AG04450 (cell line): ENCODE measurements at places on chromosomes 3 and 15.
A peak's percentile ranks its signal among the peaks of the same experiment; 100 is the strongest.

- no peak for DNase-seq
Measured at GRCh38 chr15:58840048-58840447, 68.9 kb downstream of the MINDY2 start.

DNA sequence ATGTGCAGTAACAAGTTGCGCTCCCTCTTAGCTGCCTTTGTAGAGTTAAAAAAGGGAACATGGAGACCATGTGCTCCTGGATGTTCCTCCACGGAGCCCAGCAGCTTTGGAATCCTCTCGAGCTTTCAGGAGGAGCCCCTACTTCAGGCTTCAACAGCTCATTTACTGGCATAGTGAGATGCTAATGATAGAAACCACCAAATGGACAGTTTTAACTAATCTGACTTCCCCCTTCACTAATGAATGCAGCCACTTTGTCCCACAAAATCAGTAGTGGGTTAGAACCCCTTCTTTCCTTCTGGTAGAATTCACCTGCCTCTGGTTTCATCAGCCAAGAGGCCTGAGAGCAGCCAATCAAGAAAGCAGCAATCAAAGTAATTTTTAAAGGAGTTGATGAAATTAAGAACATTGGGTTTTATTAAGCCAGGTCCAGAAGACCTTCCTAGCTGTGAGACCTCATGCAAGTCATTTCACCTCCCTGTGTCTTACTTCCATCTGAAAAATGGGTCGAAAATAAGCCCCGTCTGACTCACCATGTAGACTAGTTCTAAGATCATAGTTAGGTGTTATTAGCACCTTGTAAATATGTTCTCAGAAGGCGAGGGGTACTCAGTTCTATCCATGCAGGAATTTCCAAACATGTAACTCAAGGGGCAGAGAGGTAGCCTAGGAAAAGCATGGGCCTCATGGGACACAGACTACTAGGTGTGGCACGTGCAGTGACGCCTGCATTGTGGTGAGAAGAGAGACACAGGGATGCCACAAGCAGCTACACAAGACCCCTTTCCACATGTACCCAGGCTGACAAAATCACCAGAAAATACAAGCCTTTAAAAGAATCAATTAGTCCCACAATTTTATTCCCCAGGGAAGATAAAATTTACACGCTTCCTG is 179.7 kb upstream of the LPP start:
- no peak for DNase-seq

DNA sequence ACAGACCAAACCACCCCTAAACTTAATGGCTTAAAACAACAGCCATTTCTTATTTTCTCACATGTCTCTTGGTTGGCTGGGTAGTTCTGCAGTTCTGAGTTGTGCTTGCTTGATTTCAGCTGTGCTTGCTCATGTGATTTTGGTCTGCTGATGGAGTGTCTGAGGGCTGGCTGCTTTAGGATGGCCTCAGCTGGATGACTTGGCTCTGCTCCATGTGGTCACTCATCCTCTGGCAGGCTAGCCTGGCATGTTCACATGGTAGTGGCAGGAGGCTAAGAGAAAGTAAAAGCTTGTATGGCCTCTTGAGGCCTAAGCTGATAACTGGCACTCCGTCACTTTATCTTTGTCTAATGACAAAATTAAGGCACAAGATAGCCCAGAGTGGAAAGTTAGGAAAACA is 4.1 kb downstream of the SV2B start:
- DNase-seq, result no peak

- DNase-seq, result no peak
Measured at GRCh38 chr15:93028111-93028631, 60.8 kb downstream of the RGMA start.

- no peak for DNase-seq
Measured at GRCh38 chr15:26773917-26774316, 1.1 kb upstream of the GABRB3 start.

DNA sequence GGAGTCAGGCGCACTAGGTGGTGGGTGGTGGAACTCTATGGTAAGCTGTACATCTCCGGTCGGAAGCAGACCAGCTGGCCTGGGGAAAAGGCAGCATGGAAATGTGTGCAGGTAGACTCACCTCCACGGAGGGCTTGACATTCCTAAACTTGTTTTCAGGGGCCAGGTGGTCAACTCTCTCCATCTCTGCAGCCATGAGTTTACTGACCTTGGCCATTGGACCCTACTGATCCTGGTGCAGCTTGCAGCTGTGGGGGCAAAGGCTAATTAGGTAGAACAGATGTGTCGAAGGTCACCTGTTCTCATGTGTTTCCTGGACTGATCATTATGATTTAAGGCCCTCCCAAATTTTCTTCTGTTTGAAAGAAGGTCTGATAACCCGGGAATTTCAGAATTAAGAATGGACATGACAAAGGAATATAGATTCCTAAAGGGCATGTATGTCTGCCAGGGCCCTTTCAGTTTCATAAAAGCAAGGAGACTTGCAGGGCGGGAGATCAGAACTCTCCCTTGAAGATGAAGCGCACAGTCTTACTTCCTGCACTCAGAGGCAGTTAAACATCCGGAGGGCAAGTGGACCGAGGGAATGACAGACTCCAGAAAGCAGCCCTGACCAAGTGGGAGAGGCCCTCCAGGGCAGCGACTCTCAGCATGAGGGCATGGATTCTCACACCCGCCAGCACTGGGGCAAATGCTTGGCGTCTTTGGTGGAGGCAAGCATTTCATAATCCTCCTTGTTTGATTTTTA is 56.1 kb upstream of the CMTM7 start:
- no peak for DNase-seq

DNA sequence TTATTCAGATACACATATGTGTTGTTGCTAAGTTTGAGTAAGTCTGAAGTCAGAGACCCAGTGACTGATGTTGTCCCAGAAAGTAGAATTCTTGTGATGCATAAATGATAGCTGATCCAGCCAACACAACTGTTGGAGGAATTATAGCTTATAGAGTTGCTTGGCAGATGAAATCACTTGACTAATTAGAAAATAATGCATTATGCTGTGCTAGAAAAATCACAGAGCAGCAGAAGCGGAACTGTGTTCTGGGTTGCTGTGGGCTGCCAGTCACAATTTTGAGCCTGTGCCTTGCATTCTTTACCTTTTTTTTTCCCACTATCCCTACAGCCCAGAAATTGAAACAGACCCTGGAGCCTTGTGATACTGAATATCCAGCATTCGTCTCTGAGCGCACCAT is 90.0 kb upstream of the LRTM1 start:
- DNase-seq, result no peak

DNA sequence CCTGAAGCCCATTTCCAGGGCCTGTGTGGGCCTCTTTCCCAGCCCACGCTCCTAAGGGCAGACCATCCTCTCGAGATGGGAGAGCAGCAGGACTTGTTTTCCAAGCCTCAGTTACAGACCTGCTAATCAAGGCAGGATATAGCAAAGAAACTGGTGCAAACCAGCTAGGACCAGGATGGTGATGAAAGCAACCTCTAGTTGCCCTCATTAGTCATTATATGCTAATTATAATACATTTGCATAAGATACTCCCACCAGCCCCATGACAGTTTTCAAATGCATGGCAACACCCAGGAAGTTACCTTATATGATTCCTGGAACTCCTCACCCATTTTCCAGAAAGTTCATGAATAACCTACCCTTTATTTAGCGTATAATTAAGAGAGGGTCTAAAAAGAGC is 34.4 kb upstream of the TRH start:
- no peak for DNase-seq

- DNase-seq, result no peak
Measured at GRCh38 chr15:90105521-90105920, 3.3 kb upstream of the IDH2 start.

GRCh38 chr15:89785064-89785773 is 9.1 kb downstream of the MESP2 start:
- DNase-seq, result no peak

- DNase-seq, result no peak
Measured at GRCh38 chr3:43086460-43087165, 19.3 kb downstream of the POMGNT2 start.

GRCh38 chr3:138186803-138187295 is 252 bp upstream of the ARMC8 start:
- peak; percentile 50 for DNase-seq

DNA sequence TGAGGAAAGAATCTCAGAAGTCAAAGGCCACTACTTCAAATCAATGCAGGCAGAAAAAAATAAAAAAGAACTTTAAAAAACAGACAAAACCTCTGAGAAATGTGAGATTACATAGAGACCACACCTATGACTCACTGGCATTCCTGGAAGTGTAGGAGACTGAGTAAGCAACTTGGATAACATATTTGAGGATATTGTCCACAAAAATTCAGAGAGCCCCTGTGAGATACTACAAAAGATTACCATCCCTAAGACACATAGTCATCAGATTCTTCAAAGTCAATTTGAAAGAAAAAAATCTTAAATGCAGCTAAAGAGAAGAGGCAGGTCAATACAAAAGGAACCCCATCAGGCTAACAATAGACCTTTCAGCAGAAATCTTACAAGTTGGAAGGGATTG is 887.3 kb downstream of the NTRK3 start:
- DNase-seq, result peak; percentile 82

GRCh38 chr15:82048811-82049210 is 3.0 kb upstream of the MEX3B start:
- no peak for DNase-seq

- no peak for DNase-seq
Measured at GRCh38 chr15:48126667-48127355, 6.0 kb downstream of the SLC24A5 start.

GRCh38 chr3:179666436-179667035 is 13.7 kb downstream of the USP13 start:
- no peak for DNase-seq

- DNase-seq, result no peak
Measured at GRCh38 chr15:25682340-25682739, 180.8 kb downstream of the ATP10A start.

GRCh38 chr3:196837819-196838420 is 29.8 kb upstream of the SENP5 start:
- peak; percentile 24 for DNase-seq

GRCh38 chr3:66082679-66083078 is 44.0 kb upstream of the MAGI1 start:
- DNase-seq, result no peak

- no peak for DNase-seq
Measured at GRCh38 chr3:11288021-11288491, 15.9 kb downstream of the ATG7 start.

DNA sequence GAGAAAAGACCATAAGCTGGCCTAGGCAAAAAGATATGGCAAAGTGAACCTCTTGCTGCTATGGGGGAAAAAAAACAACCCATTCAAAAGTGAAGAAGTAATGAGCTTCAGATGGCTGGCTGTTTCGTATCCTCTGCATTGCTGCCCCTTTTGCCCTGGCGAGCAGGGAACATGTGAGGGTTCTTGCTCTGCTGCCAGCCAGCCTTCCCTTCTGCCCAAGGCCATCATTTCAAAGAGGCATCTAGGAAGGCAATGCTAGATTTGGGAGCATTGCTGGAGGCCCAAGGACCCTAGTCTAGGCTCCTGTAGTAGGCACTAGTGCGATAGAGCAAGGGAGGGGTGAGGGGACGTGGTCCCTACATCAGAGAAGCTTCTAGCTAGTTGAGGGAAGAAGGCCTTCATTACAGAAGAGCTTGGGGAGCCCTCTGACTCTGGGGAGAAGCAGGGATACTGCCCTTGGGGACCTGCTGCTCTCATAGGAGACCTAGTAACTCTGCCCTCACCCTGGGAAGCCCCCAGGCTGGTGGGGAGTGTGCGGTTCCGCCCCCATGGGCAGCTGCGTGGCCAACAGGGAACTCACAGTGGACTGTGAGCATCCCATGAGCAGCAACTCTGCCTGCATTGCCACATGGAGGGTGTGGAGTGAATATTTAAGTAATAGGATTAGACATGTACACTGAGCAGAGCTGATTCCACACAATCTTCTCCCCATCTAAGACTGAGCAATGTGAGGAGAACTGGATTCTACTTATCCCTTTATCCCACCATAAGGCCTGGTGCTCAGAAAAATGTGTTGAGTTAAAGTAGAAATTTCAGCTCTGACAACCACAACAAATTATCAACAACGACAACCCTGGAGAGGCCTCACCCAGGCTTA is 21.3 kb downstream of the ITGA11 start:
- no peak for DNase-seq

GRCh38 chr15:39595338-39596221 is 14.7 kb downstream of the THBS1 start:
- DNase-seq, result no peak

- no peak for DNase-seq
Measured at GRCh38 chr3:29354894-29355293, 74.0 kb downstream of the RBMS3 start.
